Effector CD4-positive, alpha-beta T cell (primary cell): ENCODE measurements at places on chromosomes 5 and 9.
A peak's percentile ranks its signal among the peaks of the same experiment; 100 is the strongest.

GRCh38 chr5:112210430-112211005 lies 208.6 kb downstream of the EPB41L4A start:
- DNase-seq, result no peak

GRCh38 chr9:108224716-108225115 lies 631.1 kb downstream of the ACTL7B start:
- no peak for DNase-seq

- DNase-seq, result no peak
Measured at GRCh38 chr5:150353032-150353675, 4.3 kb upstream of the TCOF1 start.

GRCh38 chr9:110623462-110624025 lies 44.0 kb upstream of the SVEP1 start:
- no peak for DNase-seq

GRCh38 chr9:124928116-124928515 lies 12.8 kb downstream of the GOLGA1 start:
- no peak for DNase-seq

DNA sequence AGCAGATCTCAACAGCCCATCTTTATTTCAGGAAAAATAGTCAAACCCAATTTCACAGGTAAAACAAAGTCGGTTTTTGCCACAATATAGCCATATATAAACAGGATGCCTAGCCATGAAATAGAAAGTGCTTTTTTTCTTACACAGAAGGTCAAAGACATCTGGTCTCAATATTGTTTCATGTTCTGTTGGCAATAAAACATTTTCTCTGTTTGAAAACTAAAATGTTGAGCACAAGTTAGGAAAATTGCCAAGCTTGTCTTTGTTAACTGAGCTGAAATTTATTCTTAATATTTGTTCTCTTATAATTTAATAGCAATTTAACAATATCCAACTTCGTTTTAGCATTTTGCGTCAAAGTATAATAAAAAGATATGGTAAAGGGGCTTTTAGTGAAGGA lies 673.4 kb downstream of the DTWD2 start:
- no peak for DNase-seq

GRCh38 chr9:30584559-30584958 lies 1799.9 kb upstream of the ACO1 start:
- DNase-seq, result no peak

- no peak for DNase-seq
Measured at GRCh38 chr9:133948131-133948530, 44.0 kb downstream of the VAV2 start.

GRCh38 chr5:128559300-128560297 lies 21.6 kb upstream of the FBN2 start:
- no peak for DNase-seq

DNA sequence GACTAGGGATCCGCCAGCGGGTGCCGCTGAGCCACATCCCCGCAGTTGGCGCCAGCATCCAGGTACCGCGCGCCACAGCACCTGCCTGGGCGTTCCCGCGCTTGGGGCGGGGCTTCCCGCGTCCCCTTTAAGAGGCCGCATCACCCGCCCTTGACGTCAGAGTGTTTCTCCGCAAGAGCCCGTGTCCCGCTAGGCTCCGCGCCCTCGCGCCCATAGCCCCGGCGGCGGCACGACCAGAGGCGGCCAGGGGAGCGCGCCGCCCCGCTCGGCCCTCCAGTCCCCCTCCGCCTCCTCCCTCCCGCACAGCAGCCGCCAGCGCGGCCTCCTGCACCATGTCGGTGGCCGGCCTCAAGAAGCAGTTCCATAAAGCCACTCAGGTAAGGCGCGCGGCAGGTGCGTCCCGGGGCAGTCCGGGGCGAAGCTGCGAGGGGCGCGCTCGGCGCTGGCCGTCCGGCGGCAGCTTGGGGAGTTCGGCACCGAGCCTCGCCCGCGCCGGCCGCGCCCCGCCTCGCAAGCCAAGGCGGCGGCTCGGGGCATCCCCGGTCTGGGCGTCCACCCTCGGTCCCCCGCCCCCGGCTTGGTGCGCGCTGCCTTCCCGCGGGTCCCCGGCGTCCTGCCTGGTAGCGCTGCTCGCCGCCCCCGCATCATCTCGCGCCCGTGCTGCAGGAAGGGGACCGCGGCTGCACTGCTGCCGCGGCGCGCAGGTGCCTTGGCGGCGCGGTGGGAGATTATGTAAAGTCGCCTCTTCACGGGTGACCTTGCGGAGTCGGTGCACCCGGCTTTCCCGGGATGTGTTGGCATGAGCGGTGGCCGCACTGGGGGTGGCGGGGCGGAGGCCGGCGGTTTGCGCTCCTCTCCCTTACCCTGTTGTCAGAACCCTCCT lies at the start of gene SH3GL2:
Gene SH3GL2 (plus strand): TSS at position 156 of the 883 bp plus-strand sequence.
- no peak for DNase-seq

DNA sequence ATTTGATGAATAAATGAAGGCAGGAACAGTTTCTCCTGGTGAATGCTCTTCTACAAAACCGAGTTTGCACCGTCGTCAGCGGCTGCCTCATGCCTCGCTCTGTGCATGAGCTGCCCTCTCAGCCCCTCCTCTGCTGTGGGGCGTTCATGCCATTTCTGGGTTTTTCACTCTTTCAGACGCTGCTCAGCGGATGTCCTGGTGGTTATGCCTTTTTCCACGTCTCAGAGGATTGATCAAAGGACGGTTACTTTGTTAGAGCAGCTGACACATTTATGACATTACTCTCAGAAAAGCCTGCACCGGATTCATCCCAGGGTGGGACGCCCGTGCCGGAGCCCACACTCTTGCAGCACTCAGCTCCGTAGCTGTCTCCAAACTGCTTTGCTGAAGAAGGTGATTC lies 195.9 kb upstream of the PPP1R26 start:
- DNase-seq, result no peak

GRCh38 chr5:72788866-72789505 lies 27.5 kb upstream of the TNPO1 start:
- DNase-seq, result no peak

DNA sequence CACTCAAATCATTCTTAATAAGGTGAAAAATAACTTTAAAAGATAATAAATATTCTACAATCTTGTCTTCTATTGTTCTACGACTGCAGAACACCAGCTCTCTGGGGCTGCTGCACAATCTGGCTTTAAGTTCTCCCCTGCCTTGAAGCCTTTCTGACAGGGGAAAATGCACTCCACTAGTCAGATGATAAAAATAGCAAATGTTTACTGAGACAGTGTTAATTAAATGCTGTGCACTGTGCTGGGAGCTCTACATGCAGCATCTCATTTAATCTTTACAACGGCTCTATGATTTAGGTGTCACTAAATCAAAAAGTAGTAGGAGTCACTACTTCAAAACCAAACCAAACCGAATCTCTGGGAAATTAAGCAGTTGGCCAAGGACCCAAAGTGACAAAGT lies 132.7 kb downstream of the SLIT3 start:
- no peak for DNase-seq

DNA sequence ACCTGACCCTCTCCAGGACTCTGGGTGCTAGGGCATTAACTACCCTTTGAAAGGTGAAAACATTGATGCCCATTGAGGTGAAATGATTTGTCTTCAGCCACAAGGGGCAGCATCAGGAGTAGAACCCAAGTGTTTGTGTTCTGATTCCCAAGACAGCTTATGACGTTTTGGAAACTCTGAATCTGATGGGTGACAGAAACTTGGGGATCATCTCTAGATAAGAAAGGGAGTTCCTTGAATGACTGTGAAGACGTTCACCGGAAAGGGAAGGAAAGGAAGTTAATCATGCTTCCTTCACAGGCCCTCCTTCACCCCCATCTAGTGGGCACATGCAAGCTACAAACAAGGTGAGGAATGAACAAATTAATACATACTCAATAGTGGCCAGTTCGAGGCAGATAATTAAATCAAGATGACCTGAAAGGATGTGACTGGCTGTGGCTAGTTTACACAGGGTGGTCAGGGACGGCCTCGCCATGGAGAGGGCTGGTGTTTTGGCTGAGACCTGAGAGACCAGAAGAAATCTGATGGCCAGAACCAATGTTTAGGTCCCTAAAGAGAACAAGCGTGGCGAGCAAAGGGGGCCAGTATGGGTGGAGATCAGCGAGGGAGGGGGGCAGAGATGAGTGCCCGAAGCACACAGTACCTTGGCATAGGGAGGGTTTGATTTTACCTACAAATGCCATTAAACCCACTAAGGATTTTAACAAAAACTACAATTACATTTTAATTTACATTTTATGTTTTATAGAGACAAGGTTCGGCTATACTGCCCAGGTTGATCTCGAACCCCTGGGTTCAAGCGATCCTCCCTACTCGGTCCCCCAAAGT lies 937 bp upstream of the SLC26A2 start:
- DNase-seq, result peak; percentile 19

GRCh38 chr5:11268891-11269290 lies 507.9 kb upstream of the DAP start:
- DNase-seq, result no peak

DNA sequence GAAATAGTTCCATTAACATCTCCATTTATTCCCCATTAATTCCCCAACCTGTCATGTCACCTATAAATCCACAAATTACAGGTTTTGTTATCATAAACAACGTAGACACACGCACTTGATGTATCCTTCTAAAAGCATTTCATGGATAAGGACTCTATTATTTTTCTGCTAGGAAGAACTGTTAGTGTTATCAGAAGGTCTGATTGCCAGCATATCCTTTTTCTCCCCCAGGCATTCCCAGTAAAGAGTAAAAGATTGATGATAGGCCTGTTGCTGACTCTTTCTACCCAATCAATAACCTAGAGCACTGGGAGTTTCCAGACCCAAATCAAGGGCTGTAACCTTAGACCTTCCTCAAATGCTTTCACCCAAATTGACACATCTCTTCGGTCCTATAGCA lies 60.8 kb downstream of the RFK start:
- DNase-seq, result no peak

DNA sequence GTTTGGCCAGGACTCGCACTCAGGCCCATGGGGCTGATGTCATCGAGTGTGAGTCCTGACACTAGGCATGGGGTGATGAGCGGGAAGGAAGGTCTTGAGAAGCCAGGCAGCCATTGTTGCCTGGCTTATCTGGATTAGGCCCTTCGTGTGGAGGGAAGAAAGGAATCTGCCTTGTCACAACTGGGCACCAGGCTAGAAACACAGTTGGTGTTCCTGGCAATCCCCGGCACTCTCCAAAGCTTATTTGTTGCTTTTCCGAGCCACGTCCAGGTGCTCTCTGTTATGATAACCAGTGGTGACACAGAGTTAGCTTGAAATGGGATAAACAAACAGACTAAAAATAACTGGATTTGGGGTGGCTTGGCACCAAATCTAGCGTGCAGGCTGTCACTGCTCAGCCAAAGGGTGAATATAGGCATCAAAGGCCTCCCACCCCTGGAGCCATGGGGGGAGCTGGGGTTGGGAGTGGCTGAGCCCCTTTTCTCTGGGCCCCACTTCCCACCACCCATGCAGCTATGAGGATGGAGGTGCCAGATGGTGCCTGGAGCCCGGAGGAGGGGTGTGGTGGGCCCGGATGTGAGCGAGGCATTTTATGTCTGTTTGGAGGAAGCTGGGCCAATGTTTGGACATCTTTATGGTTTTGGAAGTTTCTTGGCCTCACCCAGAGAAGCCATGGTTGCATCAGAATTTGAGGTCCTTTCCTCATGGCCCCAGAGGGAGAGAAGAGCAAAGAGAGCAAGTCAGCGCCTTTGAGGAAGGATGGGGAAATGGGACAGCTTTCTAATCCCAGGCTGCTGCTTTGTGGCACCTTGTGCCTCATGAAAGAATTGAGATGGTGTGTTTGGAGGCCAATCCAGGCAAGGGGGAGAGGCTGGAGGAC lies 98.0 kb upstream of the PITX1 start:
- no peak for DNase-seq

DNA sequence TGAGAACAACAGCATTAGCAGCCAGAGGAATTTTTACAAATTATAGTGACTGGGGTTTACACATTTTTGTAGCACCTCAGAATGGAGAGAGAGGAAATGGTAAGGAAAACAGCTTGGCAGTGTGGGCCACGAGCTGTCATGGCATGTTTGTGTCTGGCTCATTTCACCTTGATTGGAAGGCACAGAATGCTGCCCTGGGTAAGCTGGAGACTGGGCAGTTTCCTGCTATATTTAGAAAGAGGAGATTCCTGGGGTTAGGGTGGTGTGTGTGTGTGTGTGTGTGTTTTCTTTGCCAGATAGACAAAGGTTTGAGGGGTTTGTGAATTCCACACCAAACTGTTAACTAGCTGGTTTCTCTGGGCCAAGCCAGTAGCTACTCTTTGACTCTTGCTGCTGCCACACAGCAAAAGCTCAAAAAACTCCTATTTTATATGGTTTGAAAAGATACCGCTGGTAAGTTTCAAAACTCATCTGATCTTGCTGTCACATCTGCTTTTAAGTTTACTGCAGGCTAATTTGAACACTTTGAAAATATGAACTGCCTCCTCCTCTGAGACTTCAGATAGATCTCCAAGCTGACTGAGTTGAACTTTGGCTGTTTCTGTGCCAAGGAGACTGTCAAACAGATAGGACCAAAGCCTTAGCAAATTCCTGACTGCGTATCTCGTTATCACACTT lies 9.1 kb downstream of the ARHGAP26 start:
- no peak for DNase-seq

DNA sequence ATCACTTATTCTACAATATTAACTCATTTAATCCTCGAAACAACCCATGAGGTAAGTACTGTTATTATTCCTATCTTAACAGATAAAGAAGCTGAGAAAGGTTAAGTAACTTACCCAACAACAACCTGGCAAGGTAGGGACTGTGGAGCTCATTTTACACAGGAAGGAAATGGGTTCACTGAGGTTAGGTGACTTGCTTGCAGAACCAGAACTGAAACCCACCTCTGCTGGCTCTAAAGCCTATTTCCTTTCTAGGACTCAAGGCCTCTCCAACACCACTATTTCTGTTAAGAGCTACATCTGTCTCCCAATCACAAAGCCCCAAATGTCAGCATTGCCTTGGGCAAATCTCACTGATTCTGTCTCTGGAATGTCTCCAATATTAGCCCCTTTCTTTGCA lies 38.9 kb upstream of the IFNK start:
- DNase-seq, result no peak
